ENCODE measurements at places on chromosomes 2 and 18. TPM values are rescaled to one million over a fixed set of nuclear protein-coding genes. Genes with fewer than 3 reads are reported as not detected.

Gene CCDC150
- 0.63 TPM for polyA plus RNA-seq

Gene SNORC
- not detected for polyA plus RNA-seq

Gene EIF4E2
- polyA plus RNA-seq = 55.3 TPM

Gene TXNDC2
- polyA plus RNA-seq = not detected

Gene IL37
- not detected for polyA plus RNA-seq

Gene CYP26B1
- polyA plus RNA-seq = not detected

Gene TMEM127
- 41.7 TPM for polyA plus RNA-seq

Gene ARHGEF33
- polyA plus RNA-seq = not detected

Gene FSHR
- not detected for polyA plus RNA-seq

Gene CIB4
- polyA plus RNA-seq = not detected

Gene SPATA3
- polyA plus RNA-seq = not detected

Gene LRP2
- polyA plus RNA-seq = not detected

Gene CHPF
- 3.9 TPM for polyA plus RNA-seq
